ENCODE measurements at places on chromosomes 4 and X.

GRCh38 chr4:18508786-18509185, 487.2 kb upstream of the LCORL start:
- no peak for DNase-seq

GRCh38 chrX:109720947-109721346, 12.1 kb downstream of the ACSL4 start:
- no peak for DNase-seq

- DNase-seq: no peak
Observed at GRCh38 chr4:128649575-128650205, 159.8 kb upstream of the JADE1 start.

- no peak for DNase-seq
Observed at GRCh38 chr4:140186082-140186438, 32.1 kb upstream of the MAML3 start.

- no peak for DNase-seq
Observed at GRCh38 chrX:74540635-74541249, 73.7 kb downstream of the RLIM start.

DNA sequence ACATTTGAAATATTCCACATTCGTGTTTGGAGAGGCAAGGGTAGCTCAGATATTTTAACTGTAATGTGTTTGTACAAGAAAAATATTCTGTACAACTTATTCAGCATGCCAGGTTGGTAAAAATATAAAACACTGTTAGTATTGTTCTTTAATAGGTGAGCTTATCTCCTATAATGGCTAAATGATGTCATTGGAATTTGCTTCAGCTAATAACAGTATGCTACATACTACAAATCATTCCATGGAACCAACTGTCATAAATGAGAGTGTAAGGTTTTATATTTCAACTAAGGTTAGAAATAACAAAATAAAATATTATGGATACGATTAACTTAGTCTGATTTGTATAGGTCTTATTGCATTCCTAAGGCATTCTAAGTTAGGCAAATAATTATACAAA, 206.6 kb downstream of the ADGRL3 start:
- no peak for DNase-seq

GRCh38 chrX:49266523-49267445, 2.3 kb upstream of the FOXP3 start:
- no peak for DNase-seq

Data from dermis blood vessel endothelial cell (primary cell).